ENCODE measurements at places on chromosomes 1 and 21.
A peak's percentile ranks its signal among the peaks of the same experiment; 100 is the strongest.

GRCh38 chr1:155048449-155049334 lies 2.4 kb upstream of the ADAM15 start:
- DNase-seq = no peak

GRCh38 chr1:172398970-172399755 lies 21.3 kb upstream of the C1orf105 start:
- DNase-seq = no peak

DNA sequence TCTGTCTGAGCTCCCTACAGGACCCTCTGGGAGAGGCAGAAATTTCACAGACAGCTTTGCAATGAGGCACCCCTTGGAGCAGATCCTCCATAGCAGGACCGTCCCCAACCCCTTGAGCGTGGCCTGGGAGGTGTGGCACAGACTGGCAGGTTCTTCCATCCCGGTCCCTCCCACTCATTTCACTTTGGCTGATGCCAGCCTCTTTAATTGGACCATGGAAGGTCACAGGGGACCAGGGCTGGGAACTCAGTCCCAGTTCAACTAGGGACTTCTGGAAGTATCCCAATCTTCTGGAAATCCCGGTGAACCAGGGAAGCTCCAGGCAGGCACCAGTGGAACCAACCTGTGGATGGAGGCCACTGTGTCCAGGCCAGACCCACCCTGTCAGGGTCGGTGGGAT lies 83.7 kb downstream of the SPSB1 start:
- no peak for DNase-seq

- DNase-seq = no peak
Measured at GRCh38 chr21:44695184-44695583, 1.8 kb upstream of the KRTAP10-12 start.

DNA sequence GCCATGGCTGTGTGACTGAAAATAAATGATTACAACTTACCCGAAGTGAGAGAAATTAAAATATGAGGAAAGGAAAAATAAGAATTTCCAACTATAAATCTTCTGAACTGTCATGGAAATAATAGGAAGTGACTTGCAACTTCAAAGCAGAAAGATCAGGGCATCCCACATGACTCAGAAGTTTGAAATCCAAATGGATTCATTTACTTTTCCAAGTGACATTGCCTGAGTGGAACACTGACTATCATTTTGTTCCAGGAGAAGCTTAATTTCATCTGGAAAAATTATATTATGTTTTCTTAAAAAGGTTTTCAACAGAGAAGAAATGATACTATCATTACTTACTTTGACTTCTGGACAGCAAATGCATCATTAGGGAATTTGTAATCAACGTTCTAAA lies 110.8 kb downstream of the GREM2 start:
- DNase-seq = no peak

DNA sequence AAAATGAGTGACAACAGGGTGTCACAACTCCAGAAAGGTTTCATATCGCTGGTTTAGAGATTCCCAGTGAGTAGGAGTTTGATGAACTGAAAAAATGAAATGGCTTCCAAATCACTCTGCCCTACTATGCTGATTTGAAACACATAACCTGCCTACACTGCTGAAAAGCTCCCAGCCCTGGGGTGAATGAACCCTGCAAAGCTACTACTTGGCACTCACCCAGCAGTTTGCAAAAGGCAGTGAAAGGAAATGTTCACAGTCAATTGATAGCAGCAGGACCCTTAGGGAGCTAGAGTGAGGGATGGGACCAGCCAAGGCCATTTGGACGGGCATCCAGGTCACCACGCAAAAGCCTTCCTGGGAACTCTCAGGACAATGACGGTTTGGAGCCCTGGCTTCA lies 44.4 kb upstream of the SRP9 start:
- DNase-seq = no peak

GRCh38 chr1:245322673-245323072 lies 167.9 kb downstream of the KIF26B start:
- no peak for DNase-seq

DNA sequence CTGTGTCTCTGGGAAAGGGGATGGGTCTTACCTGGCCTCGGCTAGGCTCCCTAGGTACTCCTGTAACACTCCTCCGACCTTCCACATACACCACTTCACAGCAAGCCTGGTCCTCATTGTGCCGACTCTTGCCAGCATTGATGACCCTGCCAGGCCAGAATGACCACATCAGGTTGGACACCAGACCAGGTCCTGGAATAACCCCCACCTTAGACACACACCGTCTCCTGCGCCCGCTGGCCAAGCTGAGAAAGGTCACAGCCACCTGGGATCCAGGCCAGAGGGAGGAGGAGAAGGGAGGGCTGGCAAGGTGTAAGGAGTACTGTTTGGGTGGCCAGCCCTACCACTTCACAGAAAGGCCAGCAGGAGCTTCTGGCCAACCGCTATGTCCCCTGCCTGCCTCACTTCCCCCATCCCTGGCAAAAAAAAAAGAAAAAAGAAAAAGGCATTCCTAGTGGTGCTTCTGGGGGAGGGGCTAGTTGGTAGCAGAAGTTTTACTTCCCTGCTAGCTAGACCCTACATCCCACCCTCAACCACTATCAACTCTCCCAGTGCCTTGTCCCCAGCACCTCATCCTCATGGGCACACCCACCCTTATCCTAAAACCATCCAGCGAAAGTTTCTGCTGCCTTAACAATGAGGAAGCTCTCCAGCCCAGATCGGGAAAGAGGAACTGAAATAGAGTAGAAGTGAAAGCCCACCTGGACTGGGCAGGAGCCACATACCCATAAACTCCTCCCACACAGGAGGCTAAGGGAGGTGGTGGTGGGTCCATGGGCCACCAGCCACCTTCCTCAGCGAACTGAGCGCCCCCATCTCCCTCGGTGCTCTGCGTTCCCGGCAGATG lies 1.4 kb downstream of the PPM1J start:
- DNase-seq = peak; percentile 64

DNA sequence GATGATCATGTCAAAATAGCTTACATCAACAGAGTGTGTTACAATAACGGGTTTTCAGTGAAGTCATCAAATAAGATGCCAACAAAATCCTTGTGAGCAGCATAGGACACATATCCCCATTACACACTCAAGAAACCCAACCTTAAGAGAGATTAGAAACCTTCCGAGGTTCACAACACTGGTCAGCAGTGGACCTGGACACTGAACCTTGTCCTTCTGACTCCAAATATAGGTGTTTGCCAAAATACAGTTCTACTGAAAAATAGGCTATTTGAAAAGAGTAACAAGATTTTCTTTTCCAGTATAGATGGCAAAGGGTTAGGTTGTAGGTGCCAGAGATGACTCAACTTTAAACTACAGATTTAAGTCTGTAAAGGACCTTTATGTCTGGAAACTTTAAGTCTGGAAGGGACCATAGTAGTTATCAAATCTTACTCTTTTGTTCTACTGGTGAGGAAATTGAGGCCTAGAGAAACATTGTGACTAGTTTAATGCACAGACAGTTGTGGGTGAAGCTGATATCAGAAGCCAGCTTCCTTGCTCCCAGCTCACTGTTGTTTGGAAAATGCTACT lies 811 bp upstream of the REG4 start:
- no peak for DNase-seq

DNA sequence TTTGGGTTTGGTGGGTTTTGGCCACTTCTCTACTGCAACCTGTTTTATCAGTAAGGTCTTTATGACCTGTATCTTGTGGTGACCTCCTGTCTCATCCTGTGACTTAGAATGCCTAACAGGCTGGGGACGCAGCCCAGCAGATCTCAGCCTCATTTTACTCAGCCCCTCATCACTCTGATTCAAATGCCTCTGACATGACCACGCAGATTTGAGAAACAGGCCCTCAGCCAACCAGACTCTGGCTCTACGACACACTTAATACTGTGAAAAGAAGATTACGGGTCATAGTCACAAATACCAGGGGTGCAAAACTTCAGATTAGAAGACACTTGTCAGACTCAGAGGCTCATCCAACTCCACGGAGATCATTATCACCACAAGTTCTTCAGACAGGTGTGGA lies 28.3 kb upstream of the KIF26B start:
- DNase-seq = no peak

- no peak for DNase-seq
Measured at GRCh38 chr1:43511394-43511793, 19.3 kb upstream of the PTPRF start.

DNA sequence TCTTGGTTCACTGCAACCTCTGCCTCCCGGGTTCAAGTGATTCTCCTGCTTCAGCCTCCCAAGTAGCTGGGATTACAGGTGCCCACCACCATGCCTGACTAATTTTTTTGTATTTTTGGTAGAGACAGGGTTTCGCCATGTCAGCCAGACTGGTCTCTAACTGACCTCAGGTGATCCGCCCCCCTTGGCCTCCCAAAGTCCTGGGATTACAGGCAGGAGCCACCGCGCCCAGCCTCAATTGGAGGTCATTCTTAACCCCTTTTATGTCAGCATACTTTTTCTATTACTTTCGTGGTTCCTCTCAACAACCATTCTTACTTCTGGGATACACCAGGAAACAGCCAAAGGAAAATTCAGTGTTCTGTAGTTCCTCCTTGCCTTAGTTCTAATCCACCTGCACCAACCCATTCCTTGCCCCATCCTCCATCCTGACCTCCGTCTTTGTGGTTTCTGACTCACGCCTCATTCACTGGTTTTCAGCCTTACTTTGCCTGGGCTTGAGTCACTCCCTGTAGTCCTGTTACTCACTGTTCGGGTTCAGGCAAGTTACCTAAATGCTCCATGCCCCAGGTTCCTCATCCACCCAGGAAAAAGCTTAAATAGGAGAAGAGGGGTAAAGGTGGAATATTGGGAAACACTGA lies 12.9 kb upstream of the BCL10 start:
- no peak for DNase-seq

DNA sequence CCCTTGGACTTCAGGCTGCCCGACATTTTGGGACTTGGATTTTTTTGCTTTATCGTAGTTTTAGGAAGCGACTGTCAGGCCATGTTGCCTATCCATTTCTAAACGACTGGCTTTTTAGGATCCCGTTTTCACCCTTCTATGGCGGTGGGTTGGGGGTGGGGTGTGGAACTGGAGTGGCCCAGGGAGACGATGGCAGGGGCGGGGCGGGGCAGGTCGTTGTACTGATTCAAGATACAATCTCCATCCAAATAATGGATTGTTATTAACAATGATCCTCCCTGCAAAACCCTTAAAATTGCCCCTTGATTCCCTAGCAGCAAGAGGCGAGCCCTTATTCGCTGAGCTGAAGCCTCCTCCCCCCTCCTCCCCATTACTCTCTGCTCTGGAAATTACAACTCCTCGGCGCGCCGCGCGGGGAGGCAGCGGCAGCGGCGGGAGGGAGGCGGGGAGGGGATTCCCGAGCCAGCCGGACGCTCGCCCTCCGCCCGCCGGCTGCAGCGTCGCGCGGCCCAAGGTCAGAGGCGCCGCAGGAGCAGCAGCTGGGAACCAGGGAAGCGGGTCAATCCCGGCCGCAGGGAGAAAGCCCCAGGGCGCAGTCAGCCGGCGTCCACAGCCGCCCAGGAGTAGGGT lies at the start of gene TRIM67:
TSS of gene TRIM67 (plus strand) at position 392 of the 630 bp plus-strand sequence. CDS start 912 bp downstream, outside the sequence.
- no peak for DNase-seq

DNA sequence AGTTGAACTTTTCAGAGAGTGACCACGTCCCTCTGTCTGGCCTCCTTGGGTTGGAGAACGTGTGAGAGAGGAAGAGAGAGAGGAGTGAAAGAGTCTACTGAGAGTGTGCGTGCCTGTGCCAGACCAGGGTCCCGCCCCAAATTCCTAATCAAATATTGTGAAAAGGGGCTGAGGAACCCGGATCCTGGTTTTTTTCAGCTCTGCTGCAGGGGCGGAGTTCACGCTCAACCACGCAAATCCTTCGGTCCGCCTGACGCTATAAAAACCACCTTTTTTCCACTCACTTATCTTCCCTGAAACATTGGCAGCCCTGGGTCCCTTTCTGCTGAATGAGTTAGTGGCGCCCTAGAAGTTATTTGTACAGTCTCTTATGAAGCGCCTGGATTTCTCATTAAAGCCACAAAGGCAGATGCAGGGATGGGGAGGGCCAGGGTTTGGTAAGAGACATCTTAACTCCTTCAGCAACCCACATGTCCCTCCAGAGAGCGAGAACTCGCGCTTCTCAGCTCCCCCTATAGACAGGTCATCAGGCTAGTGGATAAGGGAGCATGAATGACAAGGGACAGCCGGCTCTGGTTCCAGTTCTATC lies at the start of gene FMOD:
TSS of gene FMOD (minus strand) at position 86 of the 589 bp plus-strand sequence. CDS start 2,852 bp downstream, outside the sequence.
- no peak for DNase-seq

- DNase-seq = no peak
Measured at GRCh38 chr1:231973830-231974229, 347.2 kb downstream of the DISC1 start.

DNA sequence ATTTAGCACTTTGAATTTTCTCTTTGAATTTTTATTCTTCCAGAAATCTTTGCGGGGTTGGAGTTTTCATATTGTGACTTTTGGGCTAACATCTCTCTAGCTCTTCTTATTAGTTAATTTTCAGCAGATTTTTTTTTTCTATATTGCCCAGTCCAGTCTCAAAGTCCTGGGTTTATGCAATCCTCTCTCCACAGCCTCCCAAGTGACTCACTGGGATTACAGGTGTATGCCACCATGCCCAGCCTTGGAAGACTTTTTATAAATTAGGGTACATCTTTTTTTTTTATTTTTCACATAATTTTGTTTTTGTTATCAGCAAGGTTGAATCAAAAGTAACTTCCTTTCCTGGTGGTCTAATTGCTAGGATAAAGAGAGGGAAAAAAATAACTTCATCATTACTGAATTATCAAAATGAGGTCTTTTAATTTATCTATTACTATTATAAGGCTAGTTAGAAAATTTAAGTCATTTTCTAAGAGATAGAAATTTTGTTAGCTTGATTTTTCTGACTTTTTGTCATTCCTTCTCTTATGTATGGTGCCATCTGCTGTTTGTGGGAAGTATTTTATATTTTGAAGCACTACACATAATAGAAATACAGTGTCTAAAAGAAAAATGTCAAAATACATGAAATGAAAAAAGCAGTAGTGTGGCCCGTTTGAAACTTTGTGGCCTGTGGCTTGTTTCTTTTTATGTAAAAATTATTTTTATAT lies 273.4 kb upstream of the CACYBP start:
- DNase-seq = no peak

- no peak for DNase-seq
Measured at GRCh38 chr1:145977016-145977415, 12.5 kb downstream of the POLR3GL start.

DNA sequence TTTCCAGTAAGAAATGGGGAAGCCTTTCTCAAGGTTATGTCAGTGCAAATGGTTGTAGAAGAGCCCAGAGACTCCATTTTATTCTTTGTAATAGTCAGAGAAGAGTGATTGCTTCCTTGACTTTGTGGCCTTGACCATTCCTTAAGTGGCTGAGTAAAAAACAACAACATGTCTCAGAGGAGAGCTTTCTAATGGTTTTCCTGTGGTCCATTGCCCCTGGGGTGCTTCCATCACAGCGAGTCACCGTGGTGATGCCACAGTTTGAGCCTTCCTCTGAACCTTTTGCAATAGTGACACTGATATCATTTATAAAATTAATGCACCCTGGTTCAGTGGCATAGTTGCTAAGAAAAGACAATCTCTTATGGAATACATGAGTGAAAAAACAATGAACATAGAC lies 38.6 kb downstream of the PAPPA2 start:
- DNase-seq = no peak

All from GM19239 (cell line).